Hippocampal formation (tissue), 2 donors: ENCODE measurements at places on chromosomes 11 and 22.

- DNase-seq: no peak
Observed at GRCh38 chr11:45431046-45432018, 145.2 kb upstream of the SYT13 start.

DNA sequence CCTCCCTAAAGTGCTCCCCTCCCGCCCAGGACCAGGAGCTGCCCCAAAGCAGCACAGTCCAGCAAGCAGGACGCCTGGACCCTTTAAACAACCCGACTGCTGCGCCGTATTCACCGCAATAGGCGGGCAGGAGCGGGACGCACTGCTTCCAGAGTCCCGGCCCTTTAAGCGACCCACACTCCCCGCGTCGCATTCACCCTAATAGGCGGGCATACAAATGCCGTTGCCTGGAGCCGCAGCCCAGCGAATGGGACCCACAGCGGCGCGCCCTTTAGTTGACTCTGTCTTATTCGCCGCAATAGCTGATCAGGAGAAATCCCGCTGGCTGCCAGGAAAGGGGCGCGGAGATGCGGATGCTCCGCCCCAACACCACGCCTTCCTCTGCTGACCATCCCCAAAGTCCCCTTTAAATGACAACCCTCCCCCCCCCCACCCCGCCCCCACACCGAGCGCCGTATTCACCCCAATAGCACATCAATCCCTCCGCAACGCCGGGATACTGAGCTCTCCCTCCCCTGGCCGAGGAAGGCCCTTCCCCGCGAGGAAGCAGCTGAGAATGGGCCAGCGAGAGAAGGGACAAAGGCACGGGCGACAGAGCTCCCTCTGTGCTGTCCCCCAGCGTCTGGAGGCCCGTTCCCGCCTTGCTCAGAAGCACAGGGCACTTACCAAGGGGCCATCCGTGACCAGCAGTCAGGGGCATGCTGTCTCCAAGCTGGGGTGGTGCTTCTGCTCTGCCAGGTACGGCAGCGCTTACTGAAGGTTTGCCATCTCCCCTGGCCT is 4.7 kb downstream of the OSBPL5 start:
- DNase-seq: peak; percentile 89

- DNase-seq: peak; percentile 10
Observed at GRCh38 chr11:16587670-16588069, 150.8 kb upstream of the C11orf58 start.

DNA sequence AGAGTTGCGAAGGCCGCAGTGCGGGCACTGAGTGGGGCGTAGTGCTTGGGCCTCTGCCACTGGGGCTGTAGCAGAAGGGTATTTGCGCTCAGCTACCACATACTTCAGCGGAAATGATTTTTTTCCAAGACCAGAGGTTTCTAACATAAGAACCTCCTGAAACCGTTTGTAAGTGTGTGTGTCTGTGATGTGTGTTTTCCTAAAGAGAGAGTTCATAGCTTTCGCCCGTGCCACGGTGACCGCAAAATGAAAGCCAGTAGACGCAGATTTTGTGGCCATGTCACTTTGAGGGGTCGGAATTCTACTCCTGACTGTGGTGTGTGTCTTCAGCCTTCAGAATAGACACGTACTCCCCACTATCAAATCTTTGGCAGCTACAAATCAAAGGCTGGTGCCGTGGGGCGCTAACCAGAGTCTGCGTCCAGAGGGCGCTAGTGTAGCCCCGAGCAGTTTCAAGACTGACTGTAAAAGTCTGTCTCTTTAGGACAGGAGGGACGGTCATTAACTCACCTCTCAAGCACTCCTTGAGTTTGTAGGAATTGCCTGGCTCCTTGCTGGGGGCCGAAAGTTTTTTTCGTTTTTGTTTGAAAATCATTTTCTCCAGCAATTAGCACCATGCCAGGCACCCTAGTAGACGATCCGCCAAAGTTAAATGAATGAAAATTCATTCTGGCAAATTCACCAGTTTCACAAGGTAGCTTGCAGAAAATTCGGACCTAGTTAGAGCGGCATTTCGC is 2.5 kb upstream of the CALCA start:
- no peak for DNase-seq

- DNase-seq: no peak
Observed at GRCh38 chr22:34236527-34236926, 316.3 kb upstream of the LARGE1 start.

DNA sequence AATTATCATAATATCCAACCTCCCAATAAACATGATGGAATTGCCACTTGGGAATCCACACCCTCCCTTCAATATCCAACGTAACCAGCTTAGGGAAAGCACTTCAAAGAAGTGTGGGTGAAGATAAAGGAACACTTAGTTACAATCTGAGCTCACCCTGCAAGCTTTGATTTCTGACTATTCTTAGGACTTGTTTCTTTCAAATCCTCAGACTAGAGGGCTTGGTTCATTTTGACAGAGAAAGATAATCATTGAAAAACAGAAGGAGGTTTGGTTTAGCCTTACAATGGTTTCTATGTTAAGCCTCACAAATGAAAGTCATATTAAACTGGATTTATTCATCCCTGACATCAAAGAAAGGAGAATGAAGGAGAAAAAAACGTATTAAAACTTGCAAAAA is 57.9 kb upstream of the SYT13 start:
- DNase-seq: no peak

DNA sequence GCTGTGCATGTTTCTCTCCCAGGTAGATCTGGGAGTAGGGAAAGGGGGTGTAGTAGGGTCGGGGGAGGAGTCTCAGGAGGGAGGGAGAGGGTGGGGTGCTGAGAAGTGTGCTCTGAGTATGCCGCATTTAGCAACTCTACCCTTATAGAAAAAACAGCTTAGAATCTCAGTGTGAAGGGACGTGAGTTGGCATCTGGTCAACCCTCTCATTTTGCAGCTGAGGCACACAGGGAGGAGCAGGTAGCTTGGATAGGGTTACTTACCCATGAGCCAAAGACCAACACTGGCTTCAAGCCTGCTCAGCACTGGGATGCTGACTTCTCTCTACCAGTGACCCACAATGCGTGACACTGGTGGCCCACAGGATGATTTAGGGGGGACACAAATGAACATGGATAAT is 95.9 kb downstream of the FBXO7 start:
- no peak for DNase-seq

- peak; percentile 9 for DNase-seq
Observed at GRCh38 chr11:16191868-16192240, 164.5 kb downstream of the SOX6 start.

DNA sequence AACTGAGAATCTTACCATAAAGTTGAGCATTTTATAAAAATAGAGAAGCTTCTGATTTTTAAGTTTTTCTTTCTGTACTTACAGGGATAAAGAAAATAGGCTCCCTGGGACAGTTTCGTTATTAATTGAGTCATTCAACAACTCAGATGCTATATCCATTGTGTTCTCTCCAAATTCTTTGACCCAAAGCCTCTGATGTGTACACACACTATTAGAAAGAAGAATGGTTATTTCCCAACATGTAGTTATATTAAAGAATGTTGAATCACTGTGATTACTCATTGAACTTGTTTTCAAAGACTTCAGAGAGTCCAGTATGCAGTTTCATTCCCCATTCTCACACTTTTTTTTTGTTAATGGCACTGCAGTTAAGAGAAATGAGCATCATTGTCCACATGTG is 734.3 kb upstream of the ARHGAP42 start:
- DNase-seq: no peak

DNA sequence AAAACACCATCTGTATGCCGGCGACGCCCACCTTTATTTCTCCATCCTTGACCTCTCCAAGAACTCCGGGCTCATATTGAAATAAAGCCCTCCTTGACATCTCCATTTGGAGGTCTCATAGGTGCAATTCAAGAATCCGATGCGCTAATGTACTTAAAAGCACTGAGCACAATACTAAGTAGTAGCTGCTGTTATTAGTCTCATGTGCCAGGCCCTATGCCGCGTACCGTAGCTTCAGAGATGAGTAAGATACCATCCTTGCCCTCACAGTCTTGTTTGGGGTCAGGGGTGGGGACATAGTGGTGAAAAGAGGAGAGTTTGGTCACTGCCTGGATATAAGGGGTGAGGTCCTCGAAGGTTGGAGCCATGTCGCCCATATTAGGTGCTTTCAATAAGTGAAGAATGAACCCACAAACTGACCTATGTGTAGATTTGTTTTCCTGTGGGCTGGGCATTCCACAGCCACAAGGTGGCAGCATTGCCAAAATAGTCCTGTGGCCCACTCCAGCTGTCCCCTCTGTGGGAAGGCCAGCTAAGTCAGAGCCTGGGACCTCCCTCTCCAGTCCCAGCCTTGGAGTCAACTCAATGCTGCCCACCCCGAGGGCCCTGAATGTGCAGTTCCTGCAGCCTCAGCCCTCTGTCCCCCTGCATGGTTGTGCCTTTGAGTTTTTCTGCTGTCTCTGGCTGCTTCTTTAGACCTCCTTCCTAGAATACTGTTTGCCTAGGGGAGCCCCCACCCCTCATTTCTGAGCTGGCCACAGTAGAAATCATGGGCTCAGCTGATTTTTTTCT is 6.5 kb downstream of the DCPS start:
- DNase-seq: peak; percentile 48

DNA sequence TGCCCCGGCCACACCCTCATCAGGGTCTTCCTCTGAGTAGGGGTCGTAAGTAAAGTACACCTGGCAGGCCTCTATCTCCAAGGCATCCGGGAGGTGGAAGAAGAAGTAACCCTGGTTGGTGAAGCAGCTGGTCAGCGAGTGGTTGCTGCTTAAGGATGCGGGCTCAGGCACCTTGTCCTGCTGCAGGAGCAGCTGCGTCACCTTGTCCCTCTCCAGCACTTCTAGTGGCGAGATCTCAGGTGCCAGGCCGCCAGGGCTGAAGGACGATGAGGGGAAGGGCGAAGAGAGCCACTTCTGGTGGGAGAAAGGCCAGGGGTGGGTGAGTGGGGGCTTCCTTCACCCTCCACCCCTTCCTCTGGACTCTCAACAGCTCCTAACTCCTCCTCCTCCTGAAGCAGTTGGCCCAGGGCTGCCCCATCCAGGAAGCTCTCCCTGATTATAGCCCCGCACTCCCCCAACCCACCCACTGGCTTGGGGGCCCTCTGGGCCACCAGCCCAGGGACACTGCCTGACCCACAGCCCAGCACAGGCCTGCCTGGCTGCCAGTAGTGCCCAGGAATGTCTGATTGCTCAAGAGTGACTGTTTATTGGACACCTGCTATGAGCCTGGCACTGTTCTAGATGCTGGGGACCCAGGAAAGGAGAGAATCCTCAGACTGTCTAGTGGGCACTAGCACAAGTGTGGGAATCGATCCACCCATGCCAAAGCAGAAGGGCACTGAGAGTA is 19.2 kb upstream of the TMPRSS6 start:
- DNase-seq: no peak

DNA sequence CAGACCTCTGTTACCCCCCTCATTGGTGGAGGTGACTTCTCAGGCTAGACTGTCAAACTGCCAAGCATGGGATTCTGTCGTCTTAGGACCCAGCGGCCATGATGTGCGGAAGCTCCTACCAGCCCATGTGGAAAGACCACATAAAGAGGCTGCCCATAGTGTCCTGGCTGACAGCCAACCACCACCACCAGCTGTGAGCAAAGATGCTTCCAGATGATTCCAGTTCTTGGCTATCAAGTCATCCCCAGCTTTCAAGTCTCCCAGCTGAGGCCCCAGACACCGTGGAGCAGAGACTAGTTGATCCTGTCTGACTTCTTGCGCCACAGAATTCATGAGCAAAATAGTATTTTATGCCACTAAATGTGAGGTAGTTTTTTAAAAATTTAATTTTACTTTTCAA is 32.9 kb downstream of the SCUBE1 start:
- DNase-seq: no peak

DNA sequence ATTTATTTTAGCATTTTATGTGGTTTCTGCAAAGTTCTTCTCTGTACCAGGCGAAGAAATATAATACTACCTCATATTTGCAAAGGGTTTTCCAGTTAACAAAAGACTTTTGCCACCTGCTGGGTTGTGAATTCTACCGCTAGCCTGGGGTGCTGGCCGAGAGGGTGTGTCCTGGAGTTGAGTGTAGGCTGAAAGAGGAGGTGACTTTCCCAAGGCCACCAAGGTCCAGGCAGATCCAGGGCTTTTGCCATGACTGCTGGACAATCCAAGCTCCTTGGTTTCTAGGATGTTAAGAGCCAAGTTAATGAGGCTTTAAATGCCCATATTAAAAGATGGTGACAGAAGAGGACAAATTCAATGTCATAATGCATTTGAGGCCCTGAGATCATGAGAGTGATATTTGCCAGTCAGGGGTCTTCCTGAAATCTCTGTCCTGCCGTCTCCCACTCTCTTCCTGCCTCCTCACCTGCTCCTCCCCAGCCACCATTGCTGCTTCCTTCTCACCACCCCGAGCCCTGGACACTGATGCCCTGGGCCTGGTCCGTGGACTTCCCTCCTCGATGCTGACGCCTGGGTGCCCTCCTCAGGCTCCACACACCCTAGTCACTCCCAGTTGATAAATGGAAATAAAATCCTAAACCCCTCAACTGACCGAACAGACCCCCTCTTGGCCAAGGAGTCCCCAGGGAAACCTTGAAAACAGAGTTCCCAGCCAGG is 825.6 kb downstream of the TBC1D22A start:
- no peak for DNase-seq

GRCh38 chr11:103234974-103235373 is 125.7 kb downstream of the DYNC2H1 start:
- DNase-seq: no peak

DNA sequence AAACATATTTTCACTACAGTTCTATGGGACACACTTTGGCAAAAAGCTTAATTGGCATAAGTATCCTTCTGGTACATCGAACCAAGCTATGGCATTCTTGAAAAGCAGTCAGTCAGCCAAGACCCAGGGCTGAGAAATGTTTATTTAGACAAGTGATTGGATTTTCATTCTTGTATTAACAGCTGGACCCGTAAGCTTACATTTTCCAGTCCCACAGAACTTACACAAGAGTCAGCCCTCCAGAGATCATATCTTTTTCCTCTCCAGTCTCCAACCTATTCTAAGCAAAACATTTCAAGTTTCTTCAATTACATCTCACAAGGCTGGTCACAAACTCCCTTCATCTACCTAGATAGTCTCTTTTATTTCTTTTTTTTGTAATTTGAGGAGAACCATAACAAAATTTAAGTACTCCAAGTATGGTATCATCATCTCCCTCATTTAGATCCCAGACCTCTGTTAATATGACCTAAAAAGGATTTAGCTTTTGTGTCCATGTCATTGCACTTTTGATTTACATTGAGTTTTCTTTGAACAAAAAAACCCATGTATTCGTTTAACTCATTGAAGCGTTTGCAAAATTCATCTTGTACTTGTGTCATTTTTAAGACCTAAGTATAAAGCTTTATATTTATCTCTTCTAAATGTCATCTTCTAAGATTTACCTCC is 67.9 kb upstream of the GRK3 start:
- DNase-seq: no peak

- no peak for DNase-seq
Observed at GRCh38 chr11:95306801-95307200, 75.8 kb upstream of the SESN3 start.

- no peak for DNase-seq
Observed at GRCh38 chr11:126140926-126141280, 70.5 kb downstream of the RPUSD4 start.
